Activated CD4-positive, alpha-beta T cell treated with anti-CD3 and anti-CD28 coated beads, Interleukin-2, amount 10 ng/mL, durations not matched to agents 24 days and 14 days (primary cell): ENCODE measurements at places on chromosomes 6 and 20. TPM values are rescaled to one million over a fixed set of nuclear protein-coding genes. Genes with fewer than 3 reads are reported as not detected.

MTHFD1L gene
- 136 and 137 TPM in 2 replicates for total RNA-seq

LY6G6C gene
- not detected in 2 replicates for total RNA-seq

APOM gene
- total RNA-seq = 2.5 and 3.4 TPM in 2 replicates

MTFR2 gene
- total RNA-seq = 24.4 and 24.6 TPM in 2 replicates

ACTL10 gene
- total RNA-seq = 3.7 TPM in 2 replicates

JPH2 gene
- 0.05 TPM in 1 of 2 replicates, not detected in the other for total RNA-seq

LRRN4 gene
- not detected in 2 replicates for total RNA-seq

TRERF1 gene
- 37.0 and 37.3 TPM in 2 replicates for total RNA-seq

CCN6 gene
- total RNA-seq = 0.26 and 0.72 TPM in 2 replicates

RAB32 gene
- total RNA-seq = 0.89 and 0.92 TPM in 2 replicates

CGAS gene
- 45.0 and 49.7 TPM in 2 replicates for total RNA-seq

ACSS1 gene
- total RNA-seq = 13.0 and 13.5 TPM in 2 replicates

TNXB gene
- total RNA-seq = 3.3 and 4.6 TPM in 2 replicates

TTLL9 gene
- not detected in 2 replicates for total RNA-seq

GCLC gene
- 21.3 and 25.0 TPM in 2 replicates for total RNA-seq

SAPCD1 gene
- total RNA-seq = 15.0 and 17.7 TPM in 2 replicates

ROS1 gene
- not detected in 2 replicates for total RNA-seq

ADGRF4 gene
- not detected in 2 replicates for total RNA-seq

LIN28B gene
- total RNA-seq = not detected in 2 replicates

TMEM244 gene
- total RNA-seq = not detected in 2 replicates

GHRH gene
- not detected in 2 replicates for total RNA-seq

SLC22A23 gene
- total RNA-seq = 0.07 and 0.12 TPM in 2 replicates

PNLDC1 gene
- 0.40 and 0.97 TPM in 2 replicates for total RNA-seq

ATP9A gene
- total RNA-seq = 14.7 and 16.1 TPM in 2 replicates

COL11A2 gene
- 0.47 and 0.56 TPM in 2 replicates for total RNA-seq

RHAG gene
- total RNA-seq = not detected in 2 replicates

VSX1 gene
- not detected in 2 replicates for total RNA-seq

TFAP2C gene
- not detected in 2 replicates for total RNA-seq

PDYN gene
- total RNA-seq = not detected in 2 replicates
